ENCODE measurements at places on chromosomes 5 and 9.

DNA sequence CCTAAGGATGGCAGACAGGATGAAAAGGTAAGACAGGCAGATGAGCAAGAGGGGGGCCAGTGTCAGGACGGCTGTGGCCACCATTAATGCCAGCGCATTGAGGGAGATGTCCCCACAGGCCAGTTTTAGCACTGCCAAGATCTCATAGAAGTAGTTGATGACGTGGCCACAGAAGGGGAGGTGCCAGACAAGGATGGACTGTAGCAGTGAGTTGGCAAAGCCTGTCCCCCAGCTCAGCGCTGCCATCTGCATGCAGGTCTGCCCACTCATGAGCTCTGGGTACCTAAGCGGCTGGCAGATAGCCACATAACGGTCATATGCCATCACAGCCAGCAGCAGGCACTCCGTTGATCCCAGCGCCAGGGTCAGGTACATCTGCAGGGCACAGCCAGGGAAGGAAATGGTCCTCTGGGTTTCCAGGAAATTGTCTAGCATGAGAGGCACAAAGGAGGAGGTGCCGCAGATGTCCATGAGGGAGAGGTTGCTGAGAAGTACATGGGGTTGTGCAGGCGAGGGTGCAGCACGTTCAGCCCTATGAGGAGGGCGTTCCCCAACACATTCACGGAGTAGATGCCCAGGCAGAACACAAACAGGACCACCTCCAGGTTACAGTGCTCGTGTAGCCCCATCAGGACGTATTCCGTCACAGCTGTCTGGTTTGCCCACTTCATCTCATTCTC lies 10.8 kb downstream of the OR13J1 start:
- DNase-seq, result no peak

DNA sequence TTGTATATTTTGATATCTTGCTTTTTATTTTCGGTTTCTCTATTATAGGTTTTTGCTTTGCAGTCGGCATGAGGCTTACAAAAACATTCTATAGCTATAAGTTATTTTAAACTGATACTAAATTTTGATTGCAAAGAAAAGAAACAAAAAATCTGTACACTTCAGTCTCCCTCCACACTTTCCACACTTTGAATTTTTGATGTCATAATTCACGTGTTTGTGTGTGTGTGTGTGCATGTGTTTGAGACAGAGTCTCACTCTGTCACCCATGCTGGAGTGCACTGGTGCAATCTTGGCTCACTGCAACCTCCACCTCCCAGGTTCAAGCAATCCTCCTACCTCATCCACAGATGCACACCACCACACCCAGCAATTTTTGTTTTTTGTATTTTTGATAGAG lies 124.9 kb downstream of the MRPS30 start:
- DNase-seq, result no peak

GRCh38 chr5:179624841-179625271 lies 1.4 kb upstream of the HNRNPH1 start:
- no peak for DNase-seq

DNA sequence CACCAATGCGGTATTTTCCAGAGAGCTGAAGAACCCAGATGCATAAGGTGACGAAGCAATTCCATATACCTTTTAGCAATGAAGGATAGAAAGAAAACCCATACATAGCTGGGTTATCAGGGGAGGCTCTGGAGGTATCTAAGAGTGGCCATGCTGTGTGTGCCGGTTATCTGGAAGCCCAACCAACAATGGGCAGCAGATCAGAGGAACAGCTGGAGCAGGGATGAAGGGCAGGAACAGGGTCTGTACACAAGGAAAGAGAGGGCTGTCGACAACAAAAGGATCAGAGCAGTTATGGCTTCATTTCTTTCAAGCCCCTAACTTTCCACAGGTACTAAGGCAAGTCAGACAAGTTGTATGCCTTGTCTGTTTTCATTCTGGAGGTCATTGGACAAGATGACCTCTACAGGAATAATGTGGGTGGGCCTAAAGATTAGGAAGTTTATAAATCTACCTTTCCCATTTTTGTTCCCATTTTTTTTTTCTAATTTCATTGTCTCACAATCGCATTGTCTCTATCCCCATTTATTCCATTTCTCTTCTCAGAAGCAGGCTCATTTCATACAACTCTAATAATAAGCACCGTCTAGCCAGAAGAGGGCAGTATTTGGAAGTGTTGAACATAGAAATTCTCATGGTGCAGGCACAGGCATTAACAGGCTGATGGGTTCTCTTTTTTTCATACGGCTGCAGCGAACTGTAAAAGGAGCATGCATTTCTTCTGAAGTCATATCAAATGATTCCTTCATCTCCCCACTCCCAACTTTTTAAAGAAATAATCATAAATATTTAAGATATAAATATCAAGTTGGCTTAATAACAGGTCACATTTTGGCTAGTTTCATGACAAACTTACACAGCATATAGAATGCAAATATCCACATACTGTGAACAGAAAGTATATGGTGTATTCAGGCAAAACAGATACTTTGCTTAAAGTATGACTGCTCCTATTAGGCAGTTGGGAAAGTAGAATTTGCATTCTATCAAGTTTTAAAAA lies 63.5 kb downstream of the ZNF474 start:
- no peak for DNase-seq

GRCh38 chr5:131262953-131263541 lies 806 bp upstream of the CDC42SE2 start:
- no peak for DNase-seq

GRCh38 chr5:169609716-169610115 lies 26.1 kb downstream of the SPDL1 start:
- DNase-seq, result no peak

- no peak for DNase-seq
Measured at GRCh38 chr5:149801307-149801990, 71.3 kb downstream of the PPARGC1B start.

DNA sequence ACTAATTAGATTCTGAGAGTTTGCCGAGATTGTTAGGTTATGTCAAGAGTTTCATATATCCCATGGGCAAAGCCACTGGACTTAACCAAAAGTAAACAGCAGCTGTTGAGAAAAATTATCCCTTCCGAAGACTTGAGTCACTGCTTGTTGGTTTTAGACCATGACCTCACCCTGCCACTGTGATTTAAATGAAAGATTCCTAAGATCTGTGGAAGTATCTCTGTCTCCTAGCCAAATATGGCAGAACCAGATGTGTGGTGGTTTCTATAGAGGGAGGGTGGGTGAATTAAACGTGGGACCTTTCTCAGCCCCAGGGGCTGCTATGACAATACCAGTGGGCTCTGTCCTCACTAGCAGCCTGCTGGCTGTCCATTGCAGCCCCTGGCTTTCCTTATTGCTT lies 19.3 kb downstream of the DMRT3 start:
- DNase-seq, result no peak

GRCh38 chr5:134957920-134958608 lies 9.6 kb upstream of the CATSPER3 start:
- DNase-seq, result no peak

DNA sequence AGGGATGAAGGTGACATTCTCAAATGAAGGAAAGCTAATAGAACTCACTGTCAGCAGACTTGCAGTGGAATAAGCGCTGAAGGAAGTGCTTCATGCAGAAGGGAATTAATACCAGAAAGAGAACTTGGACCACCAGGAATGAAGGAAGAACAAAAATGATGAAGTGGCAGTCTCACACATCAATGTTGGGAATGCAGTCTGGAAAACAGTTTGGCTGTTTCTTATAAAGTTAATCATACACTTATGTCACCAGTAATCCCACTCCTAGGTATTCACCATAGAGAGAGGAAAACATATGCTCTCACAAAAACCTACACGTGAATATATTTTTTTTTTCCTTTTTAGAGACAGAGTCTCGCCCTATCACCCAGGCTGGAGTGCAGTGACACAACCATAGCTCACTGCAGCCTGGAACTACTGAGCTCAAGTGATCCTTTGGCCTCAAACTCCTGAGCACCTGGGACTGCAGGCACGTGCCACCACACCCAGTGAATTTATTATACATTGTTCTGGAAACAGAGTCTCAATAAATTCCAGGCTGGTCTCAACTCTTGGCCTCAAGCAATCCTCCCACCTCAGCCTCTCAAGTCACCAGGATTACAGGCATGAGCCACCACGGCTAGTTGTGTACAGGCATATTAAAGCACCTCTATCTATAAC lies 81.2 kb downstream of the ROR2 start:
- no peak for DNase-seq

DNA sequence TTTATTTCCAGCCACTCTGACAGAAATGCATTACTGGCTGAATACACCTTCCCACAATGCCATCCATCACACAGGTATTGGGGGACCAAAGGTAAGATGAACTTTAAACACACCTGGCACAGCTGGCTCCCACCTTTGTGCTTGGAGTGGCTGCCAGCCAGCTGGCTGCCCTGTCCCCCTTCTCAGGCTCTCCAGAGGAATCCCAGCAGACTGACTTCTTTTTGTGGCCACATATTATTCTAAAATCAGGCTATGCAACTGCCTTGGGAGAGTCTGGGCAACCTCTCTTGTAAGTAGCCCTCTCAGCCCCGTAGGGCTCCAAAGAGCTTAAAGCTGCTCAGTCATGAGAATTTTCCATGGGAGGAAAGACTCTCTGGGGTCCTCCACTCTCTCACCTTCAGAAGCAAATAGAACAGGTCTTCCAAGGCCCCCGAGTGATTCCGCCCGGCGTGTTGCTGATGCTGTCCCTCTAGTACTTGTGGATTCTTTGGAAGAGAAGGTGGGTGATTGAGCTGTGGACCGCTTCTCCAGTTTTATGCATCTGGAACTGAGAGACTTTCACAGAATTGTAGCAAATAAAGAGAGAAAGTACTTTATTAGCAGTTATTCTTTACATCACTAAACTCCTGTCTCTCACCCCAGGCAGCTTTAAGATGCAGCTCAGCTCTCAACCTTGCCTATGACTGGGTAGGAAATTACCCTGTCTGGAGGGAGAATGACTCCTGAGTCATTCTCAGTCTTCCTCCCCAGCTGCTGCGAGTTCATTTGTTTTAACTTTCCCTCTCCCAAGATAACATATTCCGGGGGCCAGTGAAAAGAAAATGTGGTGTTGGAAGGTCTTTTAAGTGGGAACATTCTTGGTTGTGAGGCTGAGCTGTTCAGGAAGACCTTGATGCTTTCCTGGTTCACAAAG lies 159.4 kb upstream of the PITX1 start:
- DNase-seq, result no peak

GRCh38 chr5:151903243-151903653 lies 21.4 kb downstream of the GLRA1 start:
- DNase-seq, result no peak

GRCh38 chr9:120852240-120853010 lies 9.7 kb upstream of the PSMD5 start:
- no peak for DNase-seq

GRCh38 chr9:126093771-126094170 lies 232.9 kb upstream of the MVB12B start:
- no peak for DNase-seq

- DNase-seq, result no peak
Measured at GRCh38 chr9:76425677-76426453, 31.6 kb upstream of the RFK start.

- no peak for DNase-seq
Measured at GRCh38 chr5:158389786-158390185, 530.8 kb upstream of the CLINT1 start.

DNA sequence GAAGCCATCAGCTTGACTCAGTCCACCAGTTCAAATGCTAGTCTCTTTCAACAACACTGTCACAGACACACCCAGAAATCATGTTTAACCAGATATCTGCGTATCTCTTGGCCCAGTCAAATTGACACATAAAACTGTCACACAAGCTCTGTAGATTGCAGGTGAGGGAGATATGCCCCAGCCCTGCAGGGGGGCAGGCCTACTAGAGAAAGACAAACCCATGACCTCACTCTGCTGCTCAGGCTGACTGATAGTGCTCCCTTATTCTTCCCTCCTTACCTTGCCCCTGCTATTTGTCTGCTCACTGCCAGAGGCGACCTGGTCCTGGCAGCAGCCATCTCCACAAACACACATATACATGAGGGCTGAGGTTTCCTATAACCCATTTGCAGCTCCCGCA lies 351.3 kb downstream of the DRD1 start:
- DNase-seq, result no peak

DNA sequence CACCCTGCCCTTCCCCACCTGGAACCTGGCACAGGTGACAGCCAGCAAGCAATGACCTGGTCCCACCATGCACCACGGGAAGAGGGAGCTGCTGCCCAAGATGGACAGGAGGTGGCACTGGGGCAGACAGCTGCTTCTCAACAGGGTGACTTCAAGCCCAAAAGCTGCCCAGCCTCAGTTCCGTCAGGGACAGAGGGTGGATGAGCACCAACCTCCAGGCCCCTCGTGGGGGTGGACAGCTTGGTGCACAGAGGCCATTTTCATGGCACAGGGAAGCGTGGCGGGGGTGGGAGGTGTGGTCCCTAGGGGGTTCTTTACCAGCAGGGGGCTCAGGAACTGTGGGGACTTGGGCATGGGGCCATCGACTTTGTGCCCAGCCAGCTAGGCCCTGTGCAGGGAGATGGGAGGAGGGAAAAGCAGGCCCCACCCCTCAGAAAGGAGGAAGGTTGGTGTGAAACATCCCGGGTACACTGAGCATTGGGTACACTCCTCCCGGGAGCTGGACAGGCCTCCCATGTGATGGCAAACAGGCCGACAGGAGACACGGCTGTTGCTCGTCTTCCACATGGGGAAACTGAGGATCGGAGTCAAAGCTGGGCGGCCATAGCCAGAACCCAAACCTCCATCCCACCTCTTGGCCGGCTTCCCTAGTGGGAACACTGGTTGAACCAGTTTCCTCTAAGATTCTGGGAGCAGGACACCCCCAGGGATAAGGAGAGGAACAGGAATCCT lies 1.9 kb downstream of the CEL start:
- no peak for DNase-seq

GRCh38 chr5:139363937-139364336 lies 19.2 kb downstream of the SLC23A1 start:
- DNase-seq, result no peak

DNA sequence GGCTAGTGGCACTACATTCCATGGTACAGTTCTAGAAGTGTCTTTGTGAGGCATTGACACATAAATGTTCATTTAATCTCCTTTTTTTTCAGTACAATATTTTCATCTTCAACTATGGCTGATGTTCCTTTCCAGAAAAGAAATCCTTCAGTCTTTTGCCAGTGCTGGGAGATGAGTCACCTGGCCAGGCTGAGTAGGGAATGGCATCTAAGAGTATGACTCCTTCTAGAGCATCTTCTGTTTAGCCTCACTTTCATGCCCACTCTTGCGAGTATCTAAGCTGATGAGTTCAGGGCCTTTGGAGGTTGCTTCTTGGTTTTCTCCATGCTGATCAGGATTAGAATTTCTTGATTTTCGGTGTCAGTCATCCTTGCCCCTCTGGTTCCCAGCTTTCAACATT lies 124.4 kb downstream of the SLC28A3 start:
- no peak for DNase-seq

DNA sequence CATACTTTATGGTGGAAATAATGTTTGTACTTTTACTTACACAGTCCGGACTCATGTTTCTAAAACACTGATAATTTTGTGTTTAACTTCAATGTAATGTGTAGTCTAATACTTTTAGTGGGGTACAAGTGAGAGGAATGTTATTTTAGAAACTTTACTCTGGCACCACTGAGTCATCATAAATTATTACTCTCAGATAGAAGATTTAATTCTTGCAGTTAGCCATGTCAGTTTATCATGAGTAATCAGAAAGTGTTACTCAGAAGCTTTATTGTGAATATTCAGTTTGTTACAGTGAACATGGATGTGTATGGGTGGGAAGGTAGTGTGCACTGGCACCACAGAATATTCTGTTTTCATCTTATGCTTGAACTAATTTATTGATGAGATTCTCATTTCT lies 20.0 kb downstream of the OGN start:
- DNase-seq, result no peak

- DNase-seq, result no peak
Measured at GRCh38 chr5:76475385-76475784, 72.3 kb downstream of the IQGAP2 start.

Data from CD4-positive, alpha-beta T cell (primary cell).